ENCODE measurements at places on chromosomes 16 and 17. TPM values are rescaled to one million over a fixed set of nuclear protein-coding genes. Genes with fewer than 3 reads are reported as not detected.

Gene CTRL
- 0.98 TPM for total RNA-seq

Gene TGFB1I1
- 66.3 TPM for total RNA-seq

Gene KRT25
- not detected for total RNA-seq

Gene TM4SF5
- total RNA-seq, result not detected

Gene CFAP97D1
- not detected for total RNA-seq

Gene FGF11
- total RNA-seq, result 3.8 TPM

Gene CCL8
- total RNA-seq, result 10.3 TPM

Gene REXO5
- 2.5 TPM for total RNA-seq

Gene MSLN
- total RNA-seq, result 2.9 TPM

Gene CAMTA2
- 62.9 TPM for total RNA-seq

Gene FOXL1
- 7.5 TPM for total RNA-seq

Gene KRT36
- not detected for total RNA-seq

Gene OTOP2
- total RNA-seq, result not detected

Gene EFCAB5
- total RNA-seq, result 0.45 TPM

Gene C16orf78
- not detected for total RNA-seq

Gene HSF4
- total RNA-seq, result 123 TPM

Gene METTL16
- total RNA-seq, result 39.0 TPM

Gene ZNF19
- total RNA-seq, result 7.8 TPM

Gene SLFN14
- total RNA-seq, result 0.45 TPM

Gene UBALD1
- 30.8 TPM for total RNA-seq

Gene ADGRG1
- 47.4 TPM for total RNA-seq

Gene LAT
- total RNA-seq, result 5.8 TPM

Gene MYH10
- 75.7 TPM for total RNA-seq

Gene RSPRY1
- total RNA-seq, result 26.3 TPM

Gene SDR42E1
- 0.67 TPM for total RNA-seq

Gene ARL5C
- total RNA-seq, result not detected
